Epithelial cell of proximal tubule (primary cell): ENCODE measurements at places on chromosomes 3 and 15. TPM values are rescaled to one million over a fixed set of nuclear protein-coding genes. Genes with fewer than 3 reads are reported as not detected.

Gene MESP2
- 1.1 and 2.5 TPM in 2 replicates for total RNA-seq

GRCh38 chr15:80996247-80996646, 4.5 kb upstream of the TLNRD1 start:
- DNase-seq = no peak

DNA sequence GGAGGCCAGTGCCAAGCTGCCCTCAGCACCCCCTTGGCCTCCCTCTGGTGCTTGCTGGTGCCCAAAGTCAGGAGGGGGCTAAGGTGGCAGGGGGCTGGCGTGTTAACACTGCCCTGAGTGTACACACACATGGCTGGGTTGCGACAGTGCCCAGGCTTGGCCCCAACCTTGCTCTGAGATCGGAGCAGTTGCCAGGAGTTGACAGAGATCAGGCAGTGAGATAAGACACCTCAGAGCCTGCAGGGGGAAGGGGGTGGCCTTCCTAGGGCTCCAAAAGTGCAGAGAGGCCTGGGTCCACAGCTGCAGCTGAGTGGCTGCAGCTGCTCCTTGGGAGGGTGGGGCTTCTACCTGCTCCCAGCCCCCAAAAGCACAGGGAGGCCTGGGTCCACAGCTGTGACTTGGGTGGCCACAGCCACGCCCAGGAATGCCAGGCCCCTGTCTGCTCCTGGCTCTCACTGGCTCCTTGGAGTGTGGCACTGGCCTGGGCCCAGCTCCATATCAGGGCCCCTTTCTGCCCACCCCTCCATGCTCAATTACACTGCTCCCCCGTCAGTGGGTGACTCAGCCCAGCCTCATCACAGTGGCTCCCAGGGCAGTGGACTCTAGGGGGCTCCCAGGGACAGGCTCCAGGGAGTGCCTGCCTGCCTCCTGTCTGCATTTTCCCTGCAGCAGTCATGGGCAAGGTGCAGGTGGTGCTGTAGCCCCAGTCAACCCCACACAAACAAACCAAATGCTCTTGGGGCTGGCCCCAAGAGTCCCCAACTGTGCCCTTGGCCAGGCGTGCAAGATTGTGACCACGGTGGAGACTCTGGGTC, 56.4 kb upstream of the C15orf39 start:
- no peak for DNase-seq

Gene RETNLB
- total RNA-seq = not detected in 2 replicates

GRCh38 chr3:195129644-195130492, 141.1 kb downstream of the XXYLT1 start:
- no peak for DNase-seq

Gene PLA2G4D
- total RNA-seq = not detected in 2 replicates

GRCh38 chr3:89184151-89184995, 77.0 kb downstream of the EPHA3 start:
- no peak for DNase-seq

Gene CCR8
- not detected in 2 replicates for total RNA-seq

DNA sequence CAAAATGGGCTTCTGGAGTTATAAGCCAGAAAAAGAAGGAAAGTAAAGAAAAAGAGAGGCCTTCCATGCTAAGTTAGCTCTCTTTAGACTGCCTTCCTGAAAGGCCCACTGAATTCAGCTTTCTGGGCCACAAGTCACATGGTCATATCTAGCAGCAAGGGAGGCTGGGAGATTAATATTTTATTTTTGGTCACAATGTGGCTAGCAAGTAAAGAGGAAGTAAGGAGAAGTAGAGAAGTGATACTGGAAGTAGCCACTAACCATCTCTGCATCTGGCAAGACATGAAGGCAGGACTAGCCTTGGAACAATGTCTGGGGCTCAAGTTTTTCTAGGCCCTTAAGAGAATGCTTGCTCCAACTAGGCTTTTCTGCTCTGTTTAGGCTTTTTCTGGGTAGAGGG, 81.8 kb upstream of the UBE2E1 start:
- no peak for DNase-seq

DNA sequence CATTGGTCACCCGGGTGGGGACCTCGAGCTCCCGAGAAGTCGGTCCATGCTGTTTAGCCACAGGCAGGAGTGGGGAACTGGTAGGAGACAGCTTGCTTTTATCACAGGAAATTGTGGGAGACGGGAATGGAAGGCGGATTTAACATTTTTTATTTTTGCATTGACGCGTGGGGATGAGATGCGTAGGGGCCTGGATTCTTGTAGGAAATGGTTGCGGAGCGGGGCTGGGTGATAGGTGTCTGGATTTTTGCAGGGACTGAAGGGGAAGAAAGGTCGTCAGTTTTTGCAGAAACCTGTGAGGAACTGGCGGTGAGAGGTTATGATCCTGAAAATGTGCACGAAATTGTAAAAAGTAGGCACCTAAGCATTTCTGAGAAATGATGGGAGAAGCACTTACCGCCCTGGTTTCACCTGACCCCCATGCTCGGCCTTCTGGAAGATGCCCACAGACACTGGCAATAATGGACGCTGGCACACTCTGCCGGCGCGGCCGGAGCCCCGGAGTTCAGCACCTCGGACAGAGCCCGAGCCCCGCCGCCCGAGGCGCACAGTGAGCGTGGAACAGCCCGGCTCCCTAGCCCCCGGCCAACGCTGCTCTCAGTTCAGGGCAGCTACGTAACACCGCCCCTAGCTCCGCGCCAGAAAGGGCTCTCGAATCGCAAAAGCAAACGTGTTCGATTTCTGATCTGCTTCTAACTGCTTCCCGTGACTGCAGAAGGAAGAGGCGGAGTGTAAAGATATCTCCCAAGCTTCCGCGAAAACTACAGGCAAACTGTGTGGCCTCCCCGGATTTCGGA, 928 bp downstream of the ANKRD34C start:
- DNase-seq = no peak

DNA sequence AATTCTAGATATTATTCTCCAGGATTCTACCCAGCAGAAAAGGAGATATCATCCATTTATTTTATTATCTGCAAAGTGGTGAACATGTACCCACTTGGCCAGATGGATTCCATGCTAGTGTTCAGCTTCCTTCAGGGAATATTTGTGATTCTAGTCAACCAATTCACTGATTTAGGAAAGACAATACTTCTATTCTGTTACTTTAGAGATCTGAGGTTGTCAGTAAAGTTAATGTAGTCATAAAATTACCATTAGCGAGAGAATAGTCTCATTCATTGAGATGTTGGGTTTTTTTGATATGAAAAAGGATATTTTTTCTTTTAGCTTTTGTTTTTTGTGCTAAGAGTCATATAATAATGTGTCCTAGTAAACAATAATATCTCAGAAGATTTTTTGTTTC, 222.8 kb downstream of the CGGBP1 start:
- DNase-seq = no peak

- no peak for DNase-seq
Measured at GRCh38 chr3:13538520-13539291, 10.2 kb upstream of the FBLN2 start.
